ENCODE measurements at places on chromosomes 6 and 20. TPM values are rescaled to one million over a fixed set of nuclear protein-coding genes. Genes with fewer than 3 reads are reported as not detected.

- DNase-seq = no peak
Measured at GRCh38 chr6:96116674-96117073, 100.9 kb downstream of the FUT9 start.

DNA sequence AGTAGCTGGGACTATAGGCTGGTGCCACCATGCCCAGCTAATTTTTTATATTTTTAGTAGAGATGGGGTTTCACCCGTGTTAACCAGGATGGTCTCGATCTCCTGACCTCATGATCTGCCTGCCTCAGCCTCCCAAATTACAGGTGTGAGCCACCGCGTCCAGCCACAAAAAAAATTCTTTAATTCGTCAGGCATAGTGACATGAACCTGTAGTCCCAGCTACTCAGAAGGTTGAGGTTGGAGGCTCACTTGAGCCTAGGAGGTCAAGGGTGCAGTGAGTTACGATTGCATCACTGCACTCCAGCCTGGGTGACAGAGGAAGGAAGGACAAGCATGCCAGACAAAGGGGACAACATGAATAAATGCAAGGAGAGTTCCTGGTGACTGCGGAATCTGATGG, 19.5 kb upstream of the ASXL1 start:
- DNase-seq = no peak

GRCh38 chr6:14783594-14783993, 462.3 kb upstream of the JARID2 start:
- no peak for DNase-seq

GRCh38 chr6:157832250-157832967, 9.4 kb downstream of the SNX9 start:
- no peak for DNase-seq

Gene TFAP2D
- not detected for total RNA-seq

Gene SIRPB2
- 30.3 TPM for total RNA-seq

Gene CDH4
- under 0.01 TPM for total RNA-seq

Gene WASF1
- total RNA-seq = 15.6 TPM
